A549 (cell line): ENCODE measurements at places on chromosomes 6 and 20.

DNA sequence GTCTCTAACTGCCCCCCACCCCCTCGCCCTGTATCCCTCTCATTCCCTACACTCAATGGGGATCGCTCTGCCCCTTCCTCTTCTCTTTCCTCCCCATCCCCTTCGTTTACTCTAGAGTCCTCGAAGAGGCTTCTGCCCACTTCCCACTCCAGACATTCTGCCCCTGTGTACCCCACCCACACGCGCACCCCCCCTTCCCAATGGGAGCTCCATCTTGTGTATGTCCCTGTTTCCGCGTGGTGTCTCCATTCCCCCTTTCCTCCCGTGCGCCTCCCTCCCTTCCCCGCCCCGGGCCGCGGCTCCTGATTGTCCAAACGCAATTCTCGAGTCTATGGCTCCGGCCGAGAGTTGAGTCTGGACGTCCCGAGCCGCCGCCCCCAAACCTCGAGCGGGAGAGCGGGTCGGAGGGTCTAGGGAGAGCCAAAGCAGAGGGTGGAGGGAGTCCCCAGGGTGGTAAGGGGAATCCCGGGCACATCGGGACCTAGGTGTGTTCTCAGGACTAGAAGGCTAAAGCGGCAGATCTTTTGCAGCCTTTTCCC is 679 bp upstream of the RING1 start:
- DNase-seq = peak; percentile 25

DNA sequence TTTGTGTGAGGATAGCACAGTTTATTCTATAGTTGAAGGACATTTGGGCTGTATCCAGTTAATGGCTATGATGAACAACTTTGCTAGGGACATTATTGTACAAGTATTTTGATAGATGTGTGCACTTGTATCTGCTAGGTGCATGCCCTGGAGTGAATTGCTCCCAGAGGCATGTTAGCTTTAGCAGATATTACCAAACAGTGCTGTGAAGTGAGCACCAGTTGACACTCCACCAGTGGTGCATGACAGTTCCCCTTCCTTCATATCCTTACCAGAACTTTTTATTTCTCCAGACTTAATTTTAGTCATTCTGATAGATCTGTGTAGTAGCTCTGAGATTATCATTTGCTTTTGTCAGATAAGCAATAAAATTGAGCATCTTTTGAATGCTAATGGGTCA is 48.9 kb upstream of the ENPP5 start:
- no peak for DNase-seq

GRCh38 chr6:123896869-123897268 is 93.2 kb downstream of the NKAIN2 start:
- no peak for DNase-seq

DNA sequence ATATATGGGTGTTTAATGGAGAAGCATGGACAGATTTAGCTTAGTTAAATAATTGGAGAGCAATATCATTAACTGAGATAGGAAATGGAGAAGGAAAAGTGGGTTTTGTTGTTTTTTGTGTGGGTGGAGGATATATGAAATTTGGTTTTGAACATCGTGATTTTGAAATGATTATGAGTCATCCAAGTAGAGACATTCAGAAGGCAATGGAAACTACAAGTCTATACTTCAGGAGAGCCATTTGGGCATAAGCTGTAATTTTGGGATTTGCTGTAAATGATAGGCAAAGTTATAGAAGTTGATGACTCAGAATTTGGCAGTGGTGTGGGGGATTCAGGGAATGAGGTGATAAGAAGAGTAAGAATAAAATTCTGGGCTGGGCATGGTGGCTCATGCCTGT is 27.4 kb upstream of the FAM135A start:
- DNase-seq = no peak

DNA sequence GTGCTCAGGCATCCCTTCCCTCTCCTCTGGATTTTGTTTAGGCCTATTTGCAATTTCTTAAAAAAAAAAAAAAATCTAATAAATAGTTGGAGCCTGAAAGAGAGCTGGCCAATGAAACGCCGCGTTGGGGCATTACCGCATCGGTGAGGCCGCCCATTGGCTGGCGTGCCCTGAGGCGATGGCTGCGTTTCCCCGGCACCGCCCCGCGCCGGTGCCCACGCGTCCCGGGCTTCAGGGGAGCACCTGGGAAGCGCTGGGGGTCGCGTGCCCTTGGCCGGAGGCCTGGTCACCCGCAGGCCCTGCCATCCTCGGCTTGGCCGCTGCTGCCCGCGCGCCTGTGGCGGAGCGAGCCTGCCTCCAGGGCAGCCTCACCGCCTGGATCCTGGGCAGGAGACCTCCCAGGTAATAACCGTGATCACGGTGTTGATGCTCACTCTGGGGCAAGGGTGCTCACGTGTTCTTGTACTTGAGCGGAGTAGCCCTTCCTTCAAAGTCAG is 155.4 kb downstream of the NRN1 start:
- DNase-seq = peak; percentile 11

GRCh38 chr6:142112451-142113061 is 20.2 kb upstream of the GJE1 start:
- peak; percentile 23 for DNase-seq

DNA sequence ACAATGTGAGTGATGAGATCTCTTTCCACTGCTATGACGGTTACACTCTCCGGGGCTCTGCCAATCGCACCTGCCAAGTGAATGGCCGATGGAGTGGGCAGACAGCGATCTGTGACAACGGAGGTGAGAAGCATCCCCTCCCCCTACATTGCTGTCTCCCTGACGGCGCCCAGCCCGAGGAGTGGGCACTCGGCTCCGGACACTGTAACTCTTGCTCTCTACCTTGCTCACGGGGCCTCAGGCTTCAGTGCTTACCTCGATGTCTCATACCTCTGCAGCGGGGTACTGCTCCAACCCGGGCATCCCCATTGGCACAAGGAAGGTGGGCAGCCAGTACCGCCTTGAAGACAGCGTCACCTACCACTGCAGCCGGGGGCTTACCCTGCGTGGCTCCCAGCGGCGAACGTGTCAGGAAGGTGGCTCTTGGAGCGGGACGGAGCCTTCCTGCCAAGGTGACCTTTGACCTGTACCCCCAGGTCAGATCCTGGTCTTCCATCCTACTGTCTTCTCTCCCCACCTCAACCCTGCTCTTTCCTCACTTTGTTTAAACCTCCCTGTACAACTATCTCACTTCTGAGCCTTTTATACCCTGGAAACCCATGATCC is 1.3 kb downstream of the CFB start:
- no peak for DNase-seq

GRCh38 chr6:11069760-11070159 is 23.9 kb upstream of the SMIM13 start:
- no peak for DNase-seq

- no peak for DNase-seq
Observed at GRCh38 chr6:18058429-18058828, 64.0 kb downstream of the NHLRC1 start.

DNA sequence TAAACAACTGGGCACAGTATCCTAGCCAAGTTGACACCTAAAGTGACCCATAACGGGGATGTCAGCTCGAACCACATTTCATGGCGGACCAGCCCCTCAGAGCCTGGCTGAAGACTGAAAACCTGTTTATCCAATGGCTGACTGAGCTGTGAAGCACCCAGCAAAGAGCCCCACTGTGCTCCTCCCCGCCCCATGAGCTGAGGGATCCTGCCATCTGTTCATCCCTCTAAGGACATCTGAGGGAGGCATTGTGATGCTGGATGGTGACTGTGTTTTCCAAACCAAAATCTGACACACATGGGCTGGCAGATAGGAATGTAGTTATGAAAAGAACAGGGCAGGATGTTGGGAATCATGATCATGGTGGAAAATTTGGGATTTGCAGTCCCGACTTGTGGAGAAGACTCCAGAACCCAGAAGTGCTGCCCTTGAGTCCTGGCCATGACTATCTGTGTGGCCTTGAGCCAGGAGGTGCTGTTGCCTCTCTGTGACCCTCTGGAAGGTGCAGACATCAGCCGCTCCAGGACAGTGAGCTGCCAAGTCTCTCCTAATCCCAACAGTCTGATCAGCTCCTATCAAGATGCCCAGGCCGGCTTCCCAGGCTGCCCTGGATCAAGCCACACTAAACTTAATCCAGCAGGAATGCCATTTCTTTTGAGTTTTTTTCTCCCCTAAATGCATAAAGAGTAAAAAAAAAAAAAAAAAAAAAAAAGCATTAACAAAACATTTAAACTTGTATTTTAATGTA is 5.7 kb downstream of the EDN3 start:
- DNase-seq = no peak

GRCh38 chr6:41700463-41701347 is 34.7 kb downstream of the TFEB start:
- DNase-seq = no peak

DNA sequence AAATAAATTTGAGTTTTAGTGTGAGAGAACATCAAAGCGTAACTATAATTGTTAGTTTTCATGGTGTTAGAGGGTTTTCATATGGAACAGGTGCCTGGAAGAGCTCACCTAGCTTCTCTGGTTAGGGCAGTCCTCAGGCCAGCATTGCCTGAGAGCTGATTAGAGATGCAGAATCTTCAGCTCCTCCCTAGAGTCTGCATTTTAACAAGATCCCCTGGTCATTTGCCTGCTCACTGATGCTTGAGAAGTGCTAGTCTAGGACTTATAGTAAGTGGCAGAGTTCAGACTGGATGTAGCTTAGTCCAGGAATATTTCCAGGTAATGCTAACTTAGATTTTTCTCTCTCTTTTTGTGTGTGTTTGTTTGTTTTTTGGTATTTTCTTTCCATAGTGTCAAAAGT is 21.7 kb upstream of the SMIM26 start:
- no peak for DNase-seq

GRCh38 chr6:163200289-163200688 is 214.2 kb upstream of the QKI start:
- DNase-seq = no peak

DNA sequence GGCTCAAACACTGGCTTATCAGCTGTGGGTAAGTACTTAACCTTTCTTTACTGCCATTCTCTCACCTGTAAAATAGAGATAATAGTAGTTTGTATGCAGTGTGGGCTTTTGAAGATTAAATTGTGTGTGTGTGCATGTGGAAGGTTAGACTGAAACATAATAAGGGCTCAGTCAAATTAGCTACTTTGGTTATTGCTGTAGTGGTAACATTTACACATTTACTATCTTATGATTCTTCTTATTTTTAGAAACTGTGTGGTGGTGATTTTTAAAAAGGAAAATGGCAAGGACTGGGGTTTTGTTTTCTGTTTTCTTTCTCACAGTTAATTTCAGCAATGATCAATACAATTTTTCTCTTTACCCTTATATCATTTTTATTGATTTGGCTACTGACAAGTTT is 206.9 kb downstream of the NKAIN2 start:
- DNase-seq = no peak

DNA sequence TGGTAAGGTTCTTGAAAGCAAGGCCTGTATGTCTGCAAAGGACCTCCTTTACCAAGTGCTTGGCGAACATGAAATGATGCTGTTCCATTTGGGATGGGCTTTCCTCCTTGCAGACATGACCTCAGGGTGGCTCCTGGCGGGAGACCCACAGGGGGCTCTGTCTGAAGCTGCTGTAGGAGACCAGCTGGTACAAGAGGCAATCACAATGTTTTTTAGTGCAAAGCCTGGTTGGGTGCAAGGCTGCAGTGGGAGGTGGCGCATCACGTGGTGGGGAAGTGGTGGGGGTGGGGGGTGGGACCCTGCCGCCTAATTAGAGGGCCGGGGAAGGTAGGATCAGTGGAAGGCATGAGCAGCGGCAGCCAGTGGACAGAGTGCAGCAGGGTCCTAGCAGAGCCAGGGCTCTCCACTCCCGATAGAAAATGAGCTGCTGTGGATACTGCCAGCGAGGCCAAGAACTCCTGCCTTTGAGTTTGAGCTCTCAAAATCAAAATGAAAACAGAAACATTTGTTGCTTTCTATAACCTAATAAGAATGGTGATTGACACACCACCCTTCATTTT is 9.1 kb upstream of the ARMC2 start:
- DNase-seq = no peak

DNA sequence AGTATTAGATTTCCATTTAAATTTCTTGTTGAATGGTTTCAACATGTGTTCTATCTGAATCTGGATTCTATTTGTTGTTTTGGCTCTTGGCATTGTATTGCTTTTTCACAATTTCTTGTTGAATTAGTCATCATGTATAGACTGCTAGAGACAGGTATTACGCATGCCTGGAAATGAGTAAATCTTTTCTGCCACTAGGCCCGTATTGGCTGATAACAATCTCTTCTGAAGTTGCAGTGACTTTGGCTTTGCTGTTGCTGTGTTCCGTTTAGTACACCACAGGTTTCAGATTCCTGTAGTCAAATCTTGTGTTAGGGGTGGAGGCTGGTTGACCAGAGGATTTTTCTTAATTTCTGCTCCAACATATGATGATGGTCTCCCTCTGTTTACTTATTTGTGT is 1339.4 kb downstream of the GRIK2 start:
- DNase-seq = no peak

- DNase-seq = no peak
Observed at GRCh38 chr6:89116702-89117101, 1.2 kb downstream of the SRSF12 start.

- no peak for DNase-seq
Observed at GRCh38 chr6:71476371-71476770, 187.8 kb downstream of the OGFRL1 start.

DNA sequence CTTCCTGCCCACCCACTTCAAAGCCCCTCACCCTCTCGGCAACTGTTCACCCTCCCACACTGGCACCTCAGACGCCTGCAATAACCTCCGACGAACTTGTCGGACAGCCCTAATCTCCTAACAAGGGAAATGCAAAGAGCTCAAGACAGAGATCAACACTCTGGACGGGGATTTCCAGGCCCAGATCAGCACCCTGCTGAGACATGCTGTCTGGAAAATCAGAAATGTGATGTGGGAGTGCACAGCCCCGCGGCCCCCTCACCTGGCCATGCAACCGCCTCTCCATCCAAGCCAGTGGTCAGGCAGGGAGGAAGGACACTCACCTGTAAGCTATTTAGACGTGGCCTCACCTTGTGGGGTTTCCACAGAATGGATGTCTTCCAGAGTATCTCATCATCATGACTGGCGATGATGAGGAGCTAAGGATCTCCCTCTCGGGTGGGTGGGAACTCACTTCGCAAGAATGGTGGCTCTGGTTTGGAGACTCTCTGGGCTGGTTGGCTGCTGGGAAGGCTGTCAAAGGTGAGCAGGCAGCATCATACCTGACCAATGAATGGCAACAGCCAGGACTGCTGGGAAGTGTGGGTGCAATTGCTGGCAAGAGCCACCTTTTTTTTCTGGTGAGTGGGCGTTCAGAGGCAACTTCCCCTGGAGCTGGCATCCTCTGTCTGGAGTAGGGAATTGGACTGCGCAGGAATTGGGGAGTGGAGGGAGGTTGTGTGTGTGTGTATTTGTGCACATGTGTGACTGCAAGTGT is 28.1 kb upstream of the ADTRP start:
- DNase-seq = no peak

DNA sequence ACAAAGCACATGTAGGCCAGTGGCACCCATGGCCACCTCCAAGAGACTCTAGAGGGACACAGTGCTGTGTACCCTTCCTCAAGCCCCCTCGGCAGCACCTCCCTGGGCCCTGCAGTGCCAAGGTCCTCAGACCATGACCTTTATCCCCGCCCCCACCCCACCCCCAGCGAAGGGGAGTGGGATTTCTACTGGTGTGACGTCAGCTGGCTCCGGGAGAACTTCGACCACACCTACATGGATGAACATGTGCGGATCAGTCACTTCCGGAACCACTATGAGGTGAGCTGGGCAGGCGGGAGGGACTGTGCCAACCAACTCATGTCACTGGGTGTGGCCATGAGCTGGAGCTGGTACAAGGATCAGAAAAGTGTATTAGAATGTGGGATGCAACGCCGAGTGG is 38.0 kb downstream of the TTLL9 start:
- DNase-seq = no peak

- DNase-seq = no peak
Observed at GRCh38 chr20:50654904-50655303, 36.4 kb downstream of the RIPOR3 start.

- no peak for DNase-seq
Observed at GRCh38 chr6:32941214-32941768, 463 bp upstream of the HLA-DMB start.

GRCh38 chr6:130964808-130965604 is 98.0 kb downstream of the EPB41L2 start:
- DNase-seq = no peak
